NCI-H1417 treated with DMSO at 0.1 percent for 48 hours (cell line): ENCODE measurements at places on chromosomes 2 and 18.

- no peak for DNase-seq
Measured at GRCh38 chr2:174858745-174859144, 94.5 kb upstream of the CHRNA1 start.

DNA sequence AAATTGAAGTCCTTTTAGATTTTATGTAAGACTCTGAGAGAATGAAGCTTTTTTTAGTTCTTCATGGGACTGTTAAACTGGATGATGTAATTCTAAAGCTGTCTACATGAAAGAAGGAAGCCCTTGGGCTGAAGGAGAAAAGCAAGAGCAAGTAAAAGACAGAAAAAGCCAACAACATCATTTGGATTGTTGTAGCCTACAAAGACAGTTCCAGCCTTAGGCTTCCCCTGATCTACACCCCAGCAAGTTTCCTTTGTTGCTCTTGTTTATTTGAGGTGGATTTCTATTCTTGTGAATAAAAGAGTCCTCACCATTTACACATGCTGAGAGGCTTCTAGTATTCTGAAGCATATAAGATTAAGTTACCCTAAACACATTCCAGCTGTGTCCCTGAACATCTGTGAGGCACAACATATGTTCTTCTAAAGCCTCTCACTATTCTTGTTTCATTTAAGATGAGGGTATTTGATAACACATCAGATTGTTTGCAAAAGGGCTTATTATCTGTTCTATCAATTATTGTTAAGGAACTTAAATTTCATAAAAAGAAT, 377.8 kb downstream of the LNPK start:
- DNase-seq = no peak

- DNase-seq = no peak
Measured at GRCh38 chr2:9191041-9191481, 15.6 kb upstream of the ASAP2 start.

DNA sequence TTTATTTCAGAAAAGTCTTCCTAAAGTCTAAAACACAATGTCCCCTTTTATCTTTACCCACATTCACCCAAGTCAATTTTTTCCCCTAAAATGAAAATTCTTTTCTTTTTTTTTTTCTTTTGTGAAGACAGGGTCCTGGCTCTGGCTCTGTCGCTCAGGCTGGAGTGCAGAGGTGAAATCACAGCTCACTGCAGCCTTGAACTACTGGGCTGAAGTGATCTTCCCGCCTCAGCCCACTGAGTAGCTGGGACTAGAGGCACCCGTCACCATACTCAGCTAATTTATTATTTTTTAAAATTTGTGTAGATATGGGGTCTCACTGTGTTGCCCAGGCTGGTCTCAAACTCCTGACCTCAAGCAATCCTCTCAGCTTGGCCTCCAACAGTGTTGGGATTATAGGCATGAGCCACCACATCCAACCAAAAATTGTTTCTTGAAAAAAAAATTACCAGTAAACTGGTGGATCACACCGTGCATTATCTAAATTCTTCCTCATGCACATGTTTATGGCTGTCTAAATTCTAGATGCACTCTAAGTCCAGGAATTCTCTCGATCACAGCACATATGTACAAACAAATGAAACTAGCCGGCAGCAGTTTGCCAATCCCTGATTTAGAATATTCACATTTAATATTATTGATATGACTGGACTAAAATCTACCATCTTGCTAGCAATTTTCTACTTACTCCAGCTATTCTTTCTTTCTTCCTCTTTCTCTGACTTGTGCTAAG, 56.8 kb downstream of the OLA1 start:
- no peak for DNase-seq

- no peak for DNase-seq
Measured at GRCh38 chr2:202510911-202511310, 123.9 kb upstream of the FAM117B start.

DNA sequence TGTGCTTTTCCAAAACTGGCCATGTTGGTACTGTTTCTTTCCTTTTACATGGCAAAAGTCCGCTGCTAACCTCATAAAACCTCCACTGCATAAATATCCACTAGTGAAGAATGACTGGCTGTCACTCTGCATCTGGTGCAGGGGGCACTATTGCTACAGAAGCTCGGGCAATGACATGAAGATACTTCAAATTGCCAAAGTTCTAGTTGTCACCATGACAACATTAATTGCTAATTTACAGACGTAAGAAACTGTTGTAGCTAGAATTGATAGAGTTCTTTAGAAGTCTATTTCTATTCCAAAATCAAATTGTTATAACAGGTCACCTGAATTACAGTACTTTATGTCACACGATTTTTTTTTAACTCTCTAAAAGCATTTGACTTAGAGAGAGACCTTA, 845 bp downstream of the CFAP210 start:
- no peak for DNase-seq

DNA sequence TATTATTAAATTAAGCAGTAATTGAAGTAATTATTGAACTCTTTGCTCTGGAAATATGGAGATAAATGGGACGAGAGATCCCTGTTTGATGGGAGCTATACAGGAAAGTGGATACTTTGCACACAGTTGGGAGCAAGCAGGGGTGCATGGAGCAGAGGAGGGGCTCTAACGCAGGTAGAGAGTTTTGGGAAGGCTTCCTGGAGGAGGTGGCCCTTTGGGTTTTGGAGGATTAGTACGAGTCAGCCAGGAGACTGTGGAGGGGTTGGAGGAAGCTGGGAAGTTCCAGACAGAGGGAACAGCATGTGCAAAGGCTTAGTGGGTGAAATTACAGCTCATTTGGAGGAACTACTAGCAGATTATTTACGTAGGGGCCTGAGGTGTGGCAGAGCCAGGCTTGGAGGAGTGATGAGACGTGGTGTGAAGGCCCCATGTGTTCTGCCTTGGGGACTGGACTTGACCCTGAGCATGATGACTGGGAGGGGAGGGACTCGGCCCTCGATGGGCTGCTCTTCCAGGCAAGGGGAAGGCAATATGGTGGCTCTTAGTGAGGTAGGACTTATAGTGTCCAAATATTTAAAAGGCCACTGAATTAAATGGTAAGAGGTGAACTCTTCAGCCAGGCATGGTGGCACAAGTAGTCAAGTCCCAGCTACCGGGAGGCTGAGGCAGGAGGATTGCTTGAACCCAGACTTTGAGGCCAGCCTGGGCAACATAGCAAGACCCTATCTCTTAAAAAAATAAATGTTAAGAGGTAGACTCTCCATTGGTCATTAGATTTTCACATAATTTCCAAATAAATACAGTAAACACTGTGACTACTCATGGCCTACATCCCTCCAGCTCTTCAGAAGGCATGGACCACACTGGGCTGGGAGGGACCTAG, 30.2 kb downstream of the GREB1 start:
- no peak for DNase-seq

GRCh38 chr2:127413782-127414637, 4.2 kb upstream of the PROC start:
- no peak for DNase-seq

DNA sequence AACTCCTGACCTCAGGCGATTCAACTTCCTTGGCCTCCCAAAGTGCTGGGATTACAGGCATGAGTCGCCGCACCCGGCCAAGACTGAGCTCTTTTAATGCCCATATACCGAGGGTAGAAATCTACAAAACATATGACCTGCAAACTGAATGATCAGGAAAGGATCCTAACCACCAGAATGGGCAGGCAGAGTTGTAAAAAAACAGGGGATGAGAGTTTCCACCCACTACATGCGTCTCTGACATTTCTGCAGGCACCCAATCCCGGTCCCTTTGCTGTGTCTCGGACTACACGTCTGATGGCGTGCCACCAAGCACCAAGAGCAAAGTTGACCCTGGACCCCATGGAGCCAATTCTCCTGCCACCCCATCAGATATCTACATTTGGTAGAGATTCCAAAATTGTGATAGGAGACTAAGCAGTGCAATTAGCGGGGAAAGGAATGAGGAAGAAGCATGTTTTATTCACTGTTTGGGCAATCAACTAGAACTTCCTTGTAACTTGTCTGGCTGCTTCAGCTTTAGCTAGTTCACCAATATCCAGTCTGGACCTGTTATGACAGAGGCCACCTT, 74.1 kb downstream of the ATP8B1 start:
- DNase-seq = no peak

GRCh38 chr18:22543769-22544168, 126.1 kb upstream of the CTAGE1 start:
- DNase-seq = no peak

- no peak for DNase-seq
Measured at GRCh38 chr2:195824478-195824877, 167.5 kb downstream of the SLC39A10 start.

DNA sequence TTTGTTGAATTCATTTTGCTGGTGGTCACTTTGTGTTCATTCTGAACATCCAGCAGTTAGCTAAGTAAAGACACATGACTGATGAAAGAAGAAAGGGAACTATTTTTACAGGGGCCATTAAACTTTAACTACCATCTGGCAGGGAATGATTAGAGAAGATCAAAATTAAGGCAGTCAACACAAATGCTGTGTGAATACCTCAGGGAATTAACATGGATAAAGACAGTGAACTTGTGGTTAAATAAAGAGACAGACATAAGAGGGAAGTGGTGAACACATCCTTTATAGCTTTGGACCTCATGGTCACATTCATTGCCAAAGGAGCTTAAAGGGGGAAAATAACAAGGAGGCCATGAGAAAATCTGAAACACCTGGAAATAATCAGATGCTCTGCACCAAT, 52.6 kb upstream of the ATP5MC3 start:
- DNase-seq = no peak

- no peak for DNase-seq
Measured at GRCh38 chr2:205660521-205661124, 21.7 kb upstream of the NRP2 start.

GRCh38 chr2:184654945-184655344, 56.6 kb downstream of the ZNF804A start:
- no peak for DNase-seq

DNA sequence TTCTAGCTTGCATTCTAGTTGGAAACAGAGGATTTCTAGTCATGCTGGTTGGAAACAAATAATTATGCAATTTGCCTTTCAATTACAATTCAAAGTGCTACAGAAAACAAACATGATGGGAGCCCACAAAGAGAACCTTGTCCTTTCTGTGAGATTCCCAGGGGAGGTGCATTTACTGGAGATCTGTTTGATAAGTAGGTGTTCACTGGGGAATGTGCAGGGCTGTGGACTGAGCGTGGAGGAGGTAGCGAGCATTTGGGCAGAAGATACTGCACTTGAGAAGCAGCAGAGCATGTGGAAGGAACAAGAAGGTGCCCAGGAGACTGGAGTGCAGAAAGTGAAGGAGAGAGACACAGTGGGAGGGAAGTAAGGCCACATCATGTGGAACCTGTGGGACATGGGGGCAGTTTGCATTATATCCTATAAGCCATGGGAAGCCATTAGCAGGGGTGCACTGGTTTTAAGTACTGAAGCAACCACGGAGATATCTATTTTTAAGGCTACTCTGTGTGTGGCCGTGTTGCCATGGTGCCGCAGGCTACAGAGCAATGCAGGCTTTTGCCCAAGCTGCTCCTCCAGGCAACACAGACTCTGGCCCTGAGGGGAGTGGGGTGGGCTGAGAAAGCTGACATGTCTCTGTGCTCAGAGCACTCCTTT, 154.0 kb downstream of the ANTXR1 start:
- no peak for DNase-seq

- peak; percentile 67 for DNase-seq
Measured at GRCh38 chr2:49044350-49045079, 109.8 kb downstream of the FSHR start.
